ENCODE measurements at places on chromosomes 4 and X.

DNA sequence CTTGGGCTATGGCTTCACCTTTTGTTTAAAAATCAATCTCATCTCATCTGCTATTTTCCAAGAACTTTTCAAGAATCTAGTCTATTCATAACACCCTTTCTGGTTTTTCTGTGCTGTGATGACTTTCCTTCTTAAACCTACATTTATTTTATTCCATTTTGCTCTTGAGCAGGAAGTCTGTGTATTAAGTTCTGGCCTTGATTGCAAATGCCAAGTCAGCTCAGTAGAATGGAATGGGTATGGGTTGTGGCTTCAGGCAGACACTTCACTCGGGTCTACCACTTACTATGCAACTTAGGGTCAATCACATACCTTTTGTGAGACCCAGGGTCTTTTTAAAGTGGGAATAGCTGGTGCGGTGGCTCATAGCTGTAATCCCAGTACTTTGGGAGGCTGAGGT is 522.3 kb downstream of the TRIML1 start:
- no peak for DNase-seq

GRCh38 chrX:65706041-65706828 is 38.8 kb downstream of the MSN start:
- no peak for DNase-seq

- no peak for DNase-seq
These were observed 486.1 kb upstream of the TENM3 start for GRCh38 chr4:181757098-181757497.

DNA sequence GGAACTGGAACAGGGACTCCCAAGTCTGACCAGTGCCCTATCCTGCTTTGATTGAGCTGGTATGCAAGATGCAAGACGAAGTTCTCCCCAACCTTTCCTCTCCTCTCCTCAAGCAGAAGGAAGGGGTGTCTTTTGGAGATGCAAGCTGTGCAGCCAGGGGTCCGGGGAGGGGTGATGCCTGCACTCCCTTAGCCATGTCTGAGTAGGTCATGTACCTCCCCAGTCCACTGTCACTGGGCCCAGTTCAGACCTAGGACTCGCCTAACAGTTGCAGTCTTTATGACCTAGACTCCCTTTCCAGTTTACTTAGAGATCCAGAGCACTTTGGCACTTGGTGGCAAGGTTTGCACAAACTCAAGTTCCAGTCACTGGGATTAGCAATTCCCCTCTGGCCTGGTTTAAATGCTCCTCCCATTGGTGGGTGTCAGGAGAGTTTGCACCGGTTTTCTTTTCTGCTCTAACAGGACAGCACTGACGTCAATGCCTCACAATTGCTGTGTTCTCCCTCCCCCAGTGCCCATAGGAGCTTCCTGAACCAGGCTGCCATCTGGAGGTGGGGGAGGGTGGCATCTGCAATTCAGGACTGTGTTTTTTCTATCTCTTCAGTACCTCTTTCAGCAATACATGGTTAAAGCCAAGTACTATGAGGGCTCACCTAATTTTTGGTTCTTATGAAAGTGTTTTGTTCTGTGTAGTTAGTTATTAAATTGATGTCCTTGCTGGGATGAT is 782.2 kb downstream of the ARAP2 start:
- no peak for DNase-seq

DNA sequence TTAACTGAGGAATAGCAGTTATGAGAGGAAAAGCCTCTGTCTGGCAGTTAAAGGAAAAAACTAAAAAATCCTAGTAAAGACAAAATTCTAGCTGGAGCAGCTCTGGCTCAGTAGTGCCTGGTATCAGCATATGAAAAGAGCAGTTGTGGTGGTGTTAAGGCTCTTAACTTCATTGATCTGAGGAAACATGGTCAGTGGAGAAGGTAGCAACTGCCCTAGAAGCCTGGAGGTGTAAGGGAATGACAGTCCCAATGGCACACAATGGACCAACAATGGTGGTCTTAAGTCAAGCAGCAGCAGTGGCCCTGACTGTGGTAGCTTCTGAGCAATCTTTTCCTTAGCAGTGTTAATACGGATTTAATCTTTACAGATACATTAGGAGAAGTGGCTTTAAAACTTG is 189.6 kb upstream of the POF1B start:
- DNase-seq = no peak

DNA sequence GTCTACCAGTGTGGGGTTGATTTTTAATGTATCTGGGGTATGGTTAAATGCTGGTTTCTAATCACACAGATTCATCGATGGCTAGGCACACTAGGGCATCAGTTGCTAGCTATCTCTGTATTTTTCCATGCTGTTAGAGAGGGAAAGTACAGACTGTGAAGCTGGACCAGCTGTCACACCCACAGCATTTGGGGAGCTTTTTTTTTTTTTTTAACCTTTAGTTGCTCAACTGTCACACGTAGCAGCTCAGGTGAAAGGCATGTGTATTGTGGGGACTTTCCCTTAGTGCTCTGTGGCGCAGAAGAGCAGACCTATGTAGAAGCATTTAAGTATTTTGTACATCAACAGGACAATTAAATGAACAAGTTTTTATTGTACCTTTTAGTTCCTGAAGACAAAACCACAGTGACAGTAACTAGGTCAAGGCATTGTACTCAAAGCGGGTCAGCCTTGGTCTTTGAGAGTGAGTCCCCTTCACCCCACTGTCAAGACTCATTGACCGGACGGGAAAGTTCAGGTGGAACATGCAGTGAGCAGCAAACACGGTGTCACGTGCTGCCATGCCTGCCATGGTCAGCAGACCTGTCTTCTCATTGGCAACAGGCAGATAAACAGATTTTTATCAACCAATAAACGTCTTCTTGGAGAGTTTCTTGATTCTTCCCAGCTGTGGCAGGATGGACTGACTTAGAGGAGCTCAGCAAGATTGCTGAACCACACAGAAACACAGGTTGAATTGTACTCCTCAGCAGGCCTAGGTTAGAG is 65.3 kb downstream of the CASP3 start:
- DNase-seq = no peak

- DNase-seq = no peak
These were observed 140.5 kb upstream of the ZIC3 start for GRCh38 chrX:137425273-137425902.

- DNase-seq = no peak
These were observed 144.6 kb upstream of the MAP3K15 start for GRCh38 chrX:19659929-19660328.

GRCh38 chr4:67052814-67053675 is 492.3 kb downstream of the CENPC start:
- no peak for DNase-seq

- no peak for DNase-seq
These were observed 41.5 kb downstream of the RGS12 start for GRCh38 chr4:3334316-3334715.

- DNase-seq = no peak
These were observed 16.6 kb upstream of the HPGDS start for GRCh38 chr4:94359221-94359620.

- no peak for DNase-seq
These were observed at the start of gene HELT for GRCh38 chr4:185017964-185018772. Gene HELT, plus strand, starts transcription at chr4:185018490. Its CDS starts 439 bp downstream, at chr4:185018929.

- no peak for DNase-seq
These were observed 136.8 kb downstream of the TMA16 start for GRCh38 chr4:163631288-163631687.

- no peak for DNase-seq
These were observed 6.9 kb downstream of the UBA1 start for GRCh38 chrX:47200385-47201150.

DNA sequence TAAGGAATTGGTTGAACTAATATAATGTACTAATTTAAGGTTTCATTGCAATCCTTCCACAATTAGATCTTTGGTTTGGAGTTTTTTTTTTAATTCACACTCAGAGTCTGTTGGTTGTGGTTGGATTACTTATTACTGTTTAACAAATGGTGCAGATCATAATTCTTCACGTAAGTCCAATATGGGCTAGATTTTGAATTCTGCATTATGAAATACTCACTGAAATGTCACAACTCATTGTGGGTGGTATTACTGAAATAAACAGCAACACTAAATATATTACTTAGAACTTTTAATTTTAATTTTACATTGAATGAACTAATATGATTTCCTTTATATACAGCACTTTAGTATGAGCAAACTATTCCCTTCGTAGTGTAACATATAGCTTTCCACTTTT is 94.2 kb upstream of the MYOZ2 start:
- no peak for DNase-seq

GRCh38 chr4:189823591-189823990 is 117.1 kb upstream of the FRG1 start:
- DNase-seq = no peak

DNA sequence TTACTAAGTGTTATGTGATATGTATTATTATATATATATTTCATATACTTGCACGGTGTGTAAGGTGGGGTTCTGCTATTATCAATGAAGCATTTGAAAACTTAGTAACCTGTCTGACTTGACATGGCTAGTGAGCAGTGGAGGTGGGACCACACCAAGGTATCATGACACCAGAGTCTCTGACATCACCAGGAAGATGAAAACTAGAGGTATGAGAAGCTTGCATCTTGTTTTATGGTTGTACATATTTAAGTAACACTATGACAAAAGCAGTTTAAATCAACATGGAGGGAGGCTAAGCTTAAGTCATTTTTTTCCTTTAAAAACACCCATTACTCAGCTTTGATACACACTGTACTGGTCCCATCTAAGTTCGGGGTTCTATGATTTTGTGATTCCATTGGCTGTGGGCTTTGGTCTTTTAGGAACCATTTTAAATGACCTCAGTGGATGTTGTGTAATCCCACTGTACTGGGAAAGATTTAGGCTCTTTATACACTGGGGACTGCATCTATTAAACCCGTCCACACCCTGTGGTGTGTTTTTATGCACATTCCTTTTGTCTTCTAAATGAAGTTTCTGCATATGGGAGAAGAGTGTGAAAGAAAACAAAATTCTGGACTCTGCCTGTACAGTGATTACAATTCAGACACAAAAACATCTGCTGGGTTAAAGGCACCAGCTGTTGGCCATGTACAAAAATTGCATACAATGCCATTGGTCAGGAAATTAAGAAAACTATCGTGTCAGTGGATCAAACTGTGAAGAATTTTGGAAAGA is 570.6 kb downstream of the SPRY1 start:
- DNase-seq = no peak

DNA sequence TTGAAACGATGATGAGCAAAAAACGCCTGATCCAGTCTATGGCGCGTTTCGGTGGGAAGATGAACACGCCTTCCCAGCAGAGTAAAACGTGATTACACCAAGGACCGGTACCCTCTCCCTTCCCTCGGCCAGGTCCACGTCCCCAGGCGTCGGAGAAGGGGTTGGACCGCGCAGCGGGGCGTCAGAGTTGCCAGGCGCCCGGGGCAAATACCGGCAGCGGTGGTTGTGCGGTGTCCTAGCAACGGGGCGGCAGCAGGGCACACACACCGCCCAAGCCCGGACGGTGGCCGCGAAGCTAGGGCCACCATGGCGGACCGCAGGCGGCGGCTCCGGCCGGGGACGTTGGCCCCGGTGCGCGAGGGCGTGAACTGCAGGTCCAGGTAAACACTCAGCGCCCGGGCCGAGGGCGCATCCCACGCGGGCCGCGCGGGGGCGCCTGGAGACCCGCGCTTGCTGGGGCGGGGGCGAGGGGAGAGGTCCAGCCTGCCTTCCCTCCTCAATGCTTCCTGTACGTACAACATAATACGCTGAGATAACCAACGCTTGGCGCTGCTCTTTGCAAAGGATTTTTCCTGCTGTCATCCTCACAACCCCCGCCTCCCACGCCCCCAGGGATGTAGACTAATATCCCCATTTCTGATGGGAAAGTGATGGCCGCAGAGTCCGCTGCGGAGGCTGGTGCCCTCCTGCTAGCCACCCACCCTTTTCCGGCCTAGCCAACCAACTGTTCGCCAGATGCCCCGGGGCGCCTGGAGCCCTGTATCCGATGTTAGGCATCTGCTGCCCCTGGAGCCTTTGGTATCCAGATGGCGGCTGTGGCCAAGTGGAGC is at the start of gene FAM47E:
Gene FAM47E, plus strand, starts transcription at position 281 of the 830 bp plus-strand sequence. Its CDS starts 26 bp downstream, at position 307.
- no peak for DNase-seq

- no peak for DNase-seq
These were observed 48.4 kb downstream of the TECRL start for GRCh38 chr4:64360664-64361398.

- no peak for DNase-seq
These were observed 30.1 kb upstream of the IQCM start for GRCh38 chr4:149845743-149846142.

DNA sequence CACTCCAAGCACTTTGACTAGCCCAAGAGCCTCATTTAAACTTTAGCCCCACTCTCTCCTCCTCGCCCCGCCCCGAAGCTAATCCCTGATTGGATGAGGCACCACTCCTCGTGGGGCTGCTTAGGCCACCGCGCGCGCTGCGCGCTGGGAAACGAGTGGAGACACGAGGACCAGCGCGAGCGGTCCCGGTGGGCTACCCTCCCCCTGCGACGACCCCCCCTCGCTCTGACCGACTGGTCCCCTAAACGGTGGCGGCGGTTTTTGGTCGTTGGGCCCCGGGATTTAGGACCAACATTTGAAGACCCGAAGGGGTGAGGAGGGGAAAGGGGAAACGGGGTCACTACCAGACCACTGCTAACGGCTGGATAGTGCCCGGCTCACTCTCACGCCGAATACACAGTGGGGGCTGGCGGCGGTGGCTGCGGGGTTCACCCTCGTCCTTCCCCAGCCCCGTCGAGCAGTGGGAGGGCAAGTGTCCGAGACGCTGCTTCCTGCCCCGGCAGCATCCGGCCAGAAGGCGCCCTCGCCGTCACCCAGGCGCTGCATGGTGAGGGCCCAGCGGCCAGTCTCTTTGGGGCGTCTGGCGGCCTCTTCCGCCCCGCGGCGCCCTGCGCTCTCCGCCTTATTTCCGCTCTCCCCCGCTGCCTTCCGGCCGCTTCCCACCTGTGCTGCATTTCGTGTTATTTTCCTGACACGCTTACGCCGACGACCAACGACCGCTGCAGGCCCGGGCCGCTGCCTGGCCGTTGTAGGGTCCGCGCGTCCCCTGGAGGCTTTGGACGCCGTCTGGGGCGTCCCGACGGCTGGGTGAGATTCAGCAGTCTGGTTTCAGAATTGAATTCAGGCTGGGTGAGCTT is at the start of gene RBM46:
Gene RBM46, plus strand, starts transcription at position 147 of the 857 bp plus-strand sequence. CDS start 15,481 bp downstream, outside the sequence.
- no peak for DNase-seq

GRCh38 chr4:122895336-122895995 is 26.9 kb downstream of the NUDT6 start:
- no peak for DNase-seq

DNA sequence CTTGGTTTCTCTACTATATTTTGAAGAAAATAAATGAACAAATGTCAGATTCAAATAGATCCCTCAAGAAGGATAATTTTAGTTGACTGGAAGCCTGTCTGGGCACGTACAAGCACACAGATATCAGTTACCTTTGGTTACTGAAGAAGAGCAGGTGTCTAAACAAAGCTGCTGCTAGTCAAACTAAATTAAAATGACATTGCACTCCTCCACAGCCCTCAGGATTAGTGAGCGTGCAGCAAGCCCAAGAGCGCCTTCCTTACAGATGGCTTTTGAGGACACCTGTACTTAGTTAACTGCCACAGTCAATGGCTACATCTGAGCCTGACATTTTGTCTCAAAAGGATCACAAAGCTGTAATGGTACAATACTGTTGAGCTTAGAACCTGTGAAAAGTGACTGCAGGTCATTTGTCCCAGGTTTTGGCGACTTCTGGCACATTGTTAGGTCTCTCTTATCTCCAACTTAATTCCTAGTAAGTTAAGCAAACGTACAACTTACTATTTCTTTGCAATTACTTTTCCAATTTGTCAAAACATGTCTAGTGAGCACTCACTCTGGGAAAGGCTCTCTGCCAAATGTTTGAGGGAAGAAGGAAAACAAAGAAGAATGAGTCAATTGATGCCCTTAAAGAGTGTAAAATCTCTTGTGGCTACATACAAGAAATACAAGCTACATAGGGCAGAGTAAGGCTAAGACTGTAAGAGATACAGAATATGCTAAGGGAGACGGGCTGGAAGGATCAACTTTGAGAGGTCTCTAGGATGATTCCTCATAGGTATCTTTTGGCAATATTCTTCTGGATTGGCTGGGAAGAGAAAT is 25.6 kb upstream of the DAPP1 start:
- no peak for DNase-seq
